Renal cortex interstitium (tissue), 15 donors: ENCODE measurements at places on chromosomes 5 and 9.
A peak's percentile ranks its signal among the peaks of the same experiment; 100 is the strongest.

DNA sequence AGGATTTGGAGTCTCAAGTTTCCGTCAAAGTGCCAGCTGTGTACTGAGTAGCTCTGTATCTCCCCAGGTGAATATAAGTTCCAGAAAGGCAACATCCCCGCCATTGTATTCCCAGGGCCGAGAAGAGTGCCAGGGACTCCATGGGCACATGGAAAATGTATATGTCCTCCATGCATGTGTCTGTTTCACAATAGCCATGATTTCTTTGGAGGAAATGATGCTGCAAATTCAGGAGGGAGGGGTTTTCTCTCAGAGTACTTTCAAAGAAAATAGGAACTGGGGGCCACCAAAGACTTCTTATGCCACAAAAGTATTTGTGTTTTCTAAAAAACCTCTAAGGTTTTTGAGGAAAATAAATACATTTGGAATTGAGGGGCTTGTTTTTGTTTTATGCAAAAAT, 524.6 kb downstream of the BNC2 start:
- no peak for DNase-seq

DNA sequence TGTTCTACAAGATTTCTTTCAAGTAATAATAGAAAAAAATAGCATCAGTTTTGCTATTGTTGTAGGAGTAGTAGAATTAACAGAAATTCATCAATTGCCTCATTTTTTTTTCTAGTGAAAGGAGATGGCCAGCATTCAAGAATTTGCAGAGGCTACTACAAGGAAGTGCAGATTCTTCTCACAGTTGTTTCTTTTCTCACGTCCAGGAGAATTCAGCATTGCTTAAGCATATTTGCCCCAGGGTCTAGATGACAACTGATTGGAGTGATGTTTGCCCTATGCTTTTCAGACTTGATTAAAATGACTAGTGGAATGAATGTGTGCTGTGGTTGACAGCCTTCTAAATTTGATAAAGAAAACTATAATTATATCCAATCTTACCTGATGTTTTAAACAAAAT, 46.6 kb upstream of the SLC12A2 start:
- no peak for DNase-seq

DNA sequence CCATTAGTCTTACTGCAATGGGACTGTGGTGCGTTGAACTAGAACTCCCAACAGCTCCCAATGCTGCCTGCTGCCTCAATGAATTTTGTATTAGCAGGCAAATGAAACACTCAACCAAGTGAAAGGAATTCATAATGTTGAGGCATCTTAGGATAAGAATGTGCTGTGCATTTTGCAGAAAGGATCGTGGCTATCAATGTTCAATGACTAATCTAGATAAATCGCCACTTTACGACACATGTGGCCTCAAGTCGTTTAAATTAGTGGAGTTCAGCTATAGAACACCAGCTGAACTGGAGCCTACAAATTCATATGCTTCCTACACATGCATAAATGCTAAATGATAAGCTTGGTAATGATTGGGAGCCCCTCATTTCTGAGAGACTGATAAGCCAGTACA, 318.4 kb downstream of the PSAT1 start:
- no peak for DNase-seq

- DNase-seq, result no peak
Observed at GRCh38 chr5:124725040-124725434, 21.4 kb downstream of the ZNF608 start.

- DNase-seq, result no peak
Observed at GRCh38 chr9:79985264-79985663, 413.5 kb downstream of the TLE4 start.

DNA sequence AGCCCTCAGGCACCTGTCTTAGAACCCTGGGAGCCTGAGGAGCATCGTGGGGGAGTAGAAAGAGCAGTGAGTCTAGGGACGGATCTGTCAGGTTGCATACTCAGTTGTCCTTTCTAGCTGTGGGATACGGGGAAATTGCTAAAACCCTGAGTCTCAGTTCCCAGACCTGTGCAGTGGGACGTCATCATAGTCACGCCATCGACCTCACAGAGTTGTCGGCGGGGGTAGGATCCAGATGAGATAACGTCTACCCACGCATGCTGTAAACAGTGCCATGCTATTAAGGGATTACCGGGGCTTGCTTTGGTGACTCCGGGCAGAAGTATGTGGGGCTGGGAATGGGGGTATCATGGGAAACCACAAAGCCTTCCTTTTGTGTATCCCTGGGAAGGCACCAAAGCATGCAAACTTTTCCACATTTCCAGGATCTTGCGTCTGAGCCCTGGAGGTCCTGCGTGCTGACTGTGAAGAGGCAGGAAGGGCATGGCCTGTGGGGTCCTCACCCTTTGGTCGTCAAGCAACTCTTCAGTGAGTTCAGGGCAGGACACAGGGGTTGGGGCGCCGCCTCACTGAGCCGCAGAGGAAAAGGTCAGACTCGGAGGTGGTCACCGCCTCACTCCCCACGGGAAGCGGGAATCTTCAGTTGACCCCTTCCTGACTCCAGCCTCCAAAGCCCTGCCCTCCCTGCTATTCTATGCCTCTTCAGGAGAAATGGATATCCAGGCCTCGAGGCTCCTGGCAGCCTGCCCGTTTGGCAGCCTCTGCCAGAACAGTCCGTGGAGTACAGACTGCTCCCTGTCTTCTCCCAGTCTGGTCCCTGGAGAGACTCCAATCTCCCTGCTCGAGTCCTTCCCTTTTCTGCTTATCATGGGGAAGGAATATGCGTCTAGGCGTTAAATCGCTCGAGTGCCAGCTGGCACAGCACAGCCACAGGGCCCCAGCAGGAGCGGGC, 186.8 kb upstream of the KLF9 start:
- DNase-seq, result peak; percentile 22

DNA sequence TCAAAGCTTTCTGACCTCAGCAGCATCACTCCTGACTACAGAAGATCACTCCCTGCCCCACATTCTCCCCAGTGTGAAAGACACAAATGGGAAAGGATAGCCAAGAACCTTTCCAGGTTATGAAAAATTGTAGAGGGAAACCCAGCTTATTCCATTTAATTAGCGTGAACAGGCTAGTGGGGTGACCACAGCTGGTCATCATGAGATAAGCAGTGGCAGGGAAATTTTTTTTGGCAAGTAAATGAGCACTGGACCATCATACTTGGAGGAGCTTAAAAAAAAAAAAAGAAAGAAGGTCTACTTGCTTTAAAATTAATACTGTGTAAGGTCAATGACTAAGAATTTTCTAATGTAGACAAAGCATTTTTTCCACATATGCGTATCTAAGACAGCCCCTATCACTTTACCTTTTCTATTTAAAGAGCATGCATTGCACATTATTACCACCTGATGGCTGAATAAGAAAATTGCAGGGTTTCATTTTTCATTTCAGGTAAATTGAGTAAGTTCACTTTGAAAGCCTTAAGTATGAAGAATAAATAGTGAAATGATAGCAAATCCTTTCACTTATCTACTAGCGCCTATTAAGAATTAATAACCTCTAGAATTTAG, 123.6 kb downstream of the ELAVL2 start:
- DNase-seq, result no peak

DNA sequence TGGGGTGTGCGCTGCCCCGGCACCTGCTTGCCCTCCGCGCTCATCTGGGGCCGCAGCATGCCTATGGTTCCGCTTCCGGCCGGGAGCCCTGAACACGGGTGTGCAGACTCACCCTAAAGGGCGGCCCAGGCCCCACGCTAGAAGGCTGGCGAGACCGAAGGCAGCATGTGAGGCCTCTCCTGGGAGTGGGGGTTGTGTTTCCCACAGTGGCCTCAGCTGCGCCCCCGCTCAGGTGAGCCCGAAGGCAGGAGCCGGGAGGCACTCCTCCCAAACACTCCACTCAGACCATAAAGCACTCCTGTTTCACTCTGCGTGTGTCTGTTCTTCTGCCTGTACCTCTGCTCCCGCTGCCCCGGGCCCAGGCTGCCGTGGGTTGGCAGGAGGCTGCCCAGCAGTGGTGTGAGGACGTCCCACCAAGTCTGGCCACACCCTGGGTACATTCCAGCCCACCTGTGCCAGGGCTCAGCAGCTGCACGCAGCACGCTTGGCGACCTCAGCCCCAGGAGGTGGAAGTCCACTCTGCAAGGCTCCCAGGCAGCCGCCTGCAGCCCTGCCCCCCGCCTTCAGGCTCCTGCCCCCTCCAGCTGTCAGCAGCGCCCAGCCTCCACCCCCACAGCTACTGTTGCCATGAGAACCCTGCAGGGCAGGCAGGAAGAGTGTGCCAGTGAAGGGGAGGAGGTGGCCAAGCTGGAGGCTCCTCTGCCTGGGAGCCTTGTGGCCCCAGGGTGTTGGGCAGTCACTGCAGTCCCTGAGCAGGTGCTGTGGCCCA, 1.2 kb upstream of the AJM1 start:
- no peak for DNase-seq

DNA sequence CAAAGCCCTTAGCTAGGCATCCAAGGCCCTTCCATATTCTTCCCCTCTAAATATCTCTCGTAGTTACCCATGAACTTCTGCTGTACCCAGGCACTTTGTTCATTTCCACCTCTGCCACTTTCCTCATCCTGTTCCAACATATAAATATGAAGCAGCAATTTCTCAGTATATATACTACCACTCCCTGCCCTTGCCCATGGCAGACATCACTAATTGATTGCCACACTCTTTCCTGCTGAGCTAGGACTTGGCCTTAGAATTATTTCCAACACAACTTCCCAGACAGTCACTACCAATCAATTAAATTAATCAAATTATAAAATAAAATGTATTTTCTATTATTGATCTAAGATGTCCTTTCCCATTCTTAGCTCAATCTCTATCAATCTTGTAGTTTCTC, 8.5 kb downstream of the INSYN2B start:
- DNase-seq, result no peak

DNA sequence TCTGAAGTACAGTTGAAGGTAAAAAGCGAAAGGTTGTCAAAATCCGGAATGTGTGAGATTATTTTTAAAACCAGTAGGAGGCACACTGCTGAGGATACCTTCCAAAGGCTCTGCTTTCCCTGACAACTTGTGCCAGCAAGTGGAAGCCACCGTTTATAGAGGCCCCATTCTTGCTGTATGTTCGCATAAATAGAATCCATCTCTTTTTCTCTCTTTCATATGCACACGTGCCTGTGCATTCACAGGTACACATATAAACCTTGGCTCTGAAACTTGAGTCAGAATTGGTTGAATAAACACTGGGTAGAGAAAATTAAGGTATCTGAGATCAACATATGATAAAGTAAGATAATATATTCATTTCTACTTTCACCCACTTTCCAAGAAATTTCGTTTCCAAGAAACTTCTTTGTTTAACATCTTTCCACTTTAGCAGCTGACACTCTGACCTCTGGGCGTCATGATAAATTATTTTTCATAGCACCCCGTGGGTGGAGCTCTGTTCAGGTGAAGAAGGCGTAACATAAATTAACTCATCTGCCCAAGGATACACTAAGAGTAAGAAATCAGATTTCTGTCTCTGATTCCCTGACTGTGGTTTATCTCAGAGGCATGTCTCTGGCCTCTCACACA, 63.7 kb upstream of the RICTOR start:
- no peak for DNase-seq

GRCh38 chr5:2291146-2291840, 408.6 kb upstream of the IRX4 start:
- DNase-seq, result no peak

DNA sequence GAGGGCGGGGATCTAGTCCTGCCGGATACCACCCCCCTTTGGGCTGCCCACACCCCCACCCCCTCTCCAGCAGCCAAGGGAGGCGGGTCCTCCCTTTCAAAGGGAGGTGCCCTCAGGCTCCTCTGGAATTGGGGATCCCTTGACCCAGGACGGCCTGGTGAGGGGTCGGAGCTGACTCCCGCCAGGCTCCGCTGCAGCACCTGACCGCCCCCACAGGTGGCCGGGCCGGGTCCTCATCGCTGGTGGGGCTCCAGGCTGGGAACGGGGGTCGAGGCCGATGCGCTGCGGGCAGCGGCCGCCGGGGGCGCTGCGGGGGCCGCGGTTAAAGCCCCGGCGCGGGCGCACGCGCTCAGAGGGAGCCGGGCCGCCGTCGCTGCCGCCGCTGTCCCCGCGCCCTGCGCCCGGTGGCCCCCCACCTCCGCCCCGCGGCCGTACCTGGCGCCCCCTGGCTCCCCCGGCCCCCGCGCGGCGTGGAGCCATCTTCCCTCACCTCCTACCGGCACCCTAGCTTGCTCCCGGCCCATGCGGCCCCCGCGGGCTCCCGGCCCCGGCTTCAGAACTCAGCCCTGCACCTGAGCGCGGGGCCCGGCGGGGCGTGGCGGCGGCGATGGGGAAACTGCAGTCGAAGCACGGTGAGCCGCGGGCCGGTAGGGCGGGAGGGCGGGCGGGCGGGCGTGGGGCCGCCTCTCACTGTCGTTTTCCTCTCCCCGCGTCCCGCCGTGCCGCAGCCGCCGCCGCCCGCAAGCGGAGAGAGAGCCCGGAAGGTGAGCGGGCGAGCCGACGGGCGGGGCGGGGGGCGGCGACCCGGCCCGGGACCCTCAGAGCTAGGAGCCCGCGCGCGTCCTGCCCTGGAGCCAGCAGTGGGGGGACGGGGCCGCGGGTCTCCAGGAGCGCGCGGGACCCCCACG, at the start of gene NKD2:
Gene NKD2 (plus strand): TSS at position 352 of the 908 bp plus-strand sequence. CDS start 256 bp downstream, at position 608.
- no peak for DNase-seq

DNA sequence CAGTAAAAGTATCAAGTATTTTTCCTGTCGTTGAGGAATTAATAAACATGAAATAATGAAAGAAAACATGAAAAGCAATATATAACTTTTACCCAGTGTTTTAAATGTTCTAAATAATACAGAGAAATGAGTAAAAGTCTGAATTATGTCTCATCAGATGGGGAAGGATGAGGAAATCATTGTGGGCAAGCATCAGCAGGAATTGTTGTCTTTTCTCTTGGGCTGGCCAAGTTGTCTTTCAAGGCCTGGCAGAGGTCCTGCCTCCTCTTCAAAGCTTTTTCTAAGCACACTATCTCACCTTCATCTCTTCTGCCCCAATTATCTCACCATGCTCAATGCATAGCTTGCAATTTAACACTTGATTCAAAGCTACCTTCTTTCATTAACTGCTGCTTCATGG, 41.9 kb downstream of the MOCS2 start:
- DNase-seq, result no peak

DNA sequence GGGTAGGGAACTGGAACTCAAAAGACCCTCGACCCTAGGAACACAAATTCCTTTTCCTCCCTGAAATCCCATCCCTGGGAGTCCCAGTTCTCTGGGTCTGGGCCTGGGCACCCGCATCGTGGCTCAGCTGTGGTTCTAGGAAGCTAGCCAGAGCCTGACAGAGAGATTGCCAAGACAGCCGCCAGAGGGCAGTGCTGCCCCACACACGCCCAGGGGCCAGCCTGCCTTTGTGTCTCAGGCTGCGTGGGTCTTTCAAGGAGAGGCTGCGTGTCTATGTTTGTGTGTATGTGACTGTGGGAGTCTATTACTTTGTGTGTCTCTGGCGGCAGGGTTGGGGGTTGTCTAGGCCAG, 32.0 kb upstream of the TTLL11 start:
- peak; percentile 62 for DNase-seq

DNA sequence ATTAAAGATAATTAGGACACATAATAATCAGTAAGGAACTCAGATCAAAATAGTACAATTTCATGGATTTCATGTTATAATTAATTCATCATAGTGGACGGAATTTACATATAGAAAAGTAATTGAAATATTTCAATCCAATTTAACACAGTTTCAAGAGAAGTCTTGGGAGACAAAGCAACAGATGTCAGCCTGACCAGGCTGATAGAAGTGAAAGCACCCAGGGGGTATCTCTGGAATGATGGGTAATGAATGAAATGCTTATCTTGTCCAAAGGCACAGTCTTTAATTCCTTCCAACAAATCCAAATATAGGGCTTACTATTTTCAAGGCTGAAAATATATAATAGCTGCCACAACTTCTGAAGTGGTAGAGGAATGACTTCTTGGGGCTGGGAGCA, 629.3 kb upstream of the RGMB start:
- no peak for DNase-seq

GRCh38 chr5:173832386-173832785, 55.8 kb upstream of the CPEB4 start:
- DNase-seq, result no peak

- no peak for DNase-seq
Observed at GRCh38 chr9:108224716-108225115, 631.1 kb downstream of the ACTL7B start.
